ENCODE measurements at places on chromosomes 7 and 10.

DNA sequence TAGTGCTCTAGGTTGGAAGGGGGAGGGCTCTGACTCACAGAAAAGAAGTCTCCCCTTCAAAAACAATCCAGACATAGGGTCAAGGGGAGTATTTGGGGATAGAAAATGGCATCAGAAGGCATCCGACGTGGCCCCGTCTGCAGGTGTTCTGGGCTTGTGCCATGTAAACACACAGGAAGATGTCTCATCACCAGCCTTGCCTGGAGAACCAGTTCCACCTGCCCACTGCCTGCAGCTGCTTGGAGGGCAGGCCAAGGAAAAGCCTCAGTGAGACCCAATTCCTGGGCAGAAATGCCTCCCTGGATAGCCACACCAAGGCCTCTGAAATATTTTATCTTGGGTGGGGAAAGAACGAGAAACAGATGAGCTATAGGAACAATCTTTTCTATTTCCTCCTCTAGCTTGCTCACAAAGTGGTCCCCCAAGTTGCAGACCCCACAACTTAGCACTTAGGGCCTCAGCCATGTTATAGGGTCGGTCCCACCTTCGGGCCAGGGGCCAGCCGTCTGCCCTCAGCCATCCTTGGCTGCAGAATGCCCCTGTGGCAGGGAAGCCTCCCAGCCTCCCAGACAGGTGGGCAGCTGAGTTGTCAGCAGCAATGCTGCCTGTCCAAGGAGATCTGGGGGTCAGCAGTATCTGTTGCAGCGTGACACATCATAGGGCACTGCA, 54.3 kb upstream of the ECHDC3 start:
- DNase-seq, result no peak

DNA sequence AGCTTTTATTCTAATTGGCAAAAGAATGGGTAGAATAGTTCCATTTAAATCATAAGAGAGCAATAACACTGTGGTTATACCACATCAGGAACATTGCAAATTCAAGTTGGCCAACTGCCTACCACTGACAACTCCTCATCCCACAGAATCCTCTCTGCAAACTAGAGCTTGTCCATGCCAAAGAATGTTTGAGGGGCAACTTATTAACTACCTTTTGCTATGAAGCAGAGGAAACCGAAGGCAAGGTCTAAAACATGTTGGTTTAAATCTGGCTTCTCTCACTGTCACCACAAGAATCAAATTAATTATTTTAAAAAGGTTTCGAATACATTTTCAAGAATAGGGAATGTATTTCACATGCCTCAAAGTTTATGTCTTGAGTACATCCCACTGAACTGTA, 36.0 kb downstream of the RHOBTB1 start:
- no peak for DNase-seq

DNA sequence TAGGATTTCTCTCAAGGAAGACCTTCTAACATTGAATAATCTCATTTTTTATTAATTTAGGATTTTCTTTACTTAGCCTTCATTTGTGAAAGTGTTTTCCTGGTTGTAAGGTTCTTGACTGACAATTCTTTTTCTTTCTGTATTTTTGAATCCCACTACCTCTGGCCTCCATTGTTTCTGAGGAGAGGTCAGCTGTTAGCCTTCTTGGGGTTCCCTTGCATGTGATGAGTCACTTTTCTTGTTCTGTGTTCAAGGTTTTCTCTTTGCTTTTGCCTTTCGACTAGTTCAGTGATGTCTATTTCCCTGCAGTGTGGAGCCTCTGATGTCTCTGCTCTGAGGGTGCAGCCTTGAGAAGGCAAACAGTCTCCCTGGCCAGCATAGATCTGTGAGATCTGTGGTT, 304.1 kb upstream of the ZNF32 start:
- no peak for DNase-seq

DNA sequence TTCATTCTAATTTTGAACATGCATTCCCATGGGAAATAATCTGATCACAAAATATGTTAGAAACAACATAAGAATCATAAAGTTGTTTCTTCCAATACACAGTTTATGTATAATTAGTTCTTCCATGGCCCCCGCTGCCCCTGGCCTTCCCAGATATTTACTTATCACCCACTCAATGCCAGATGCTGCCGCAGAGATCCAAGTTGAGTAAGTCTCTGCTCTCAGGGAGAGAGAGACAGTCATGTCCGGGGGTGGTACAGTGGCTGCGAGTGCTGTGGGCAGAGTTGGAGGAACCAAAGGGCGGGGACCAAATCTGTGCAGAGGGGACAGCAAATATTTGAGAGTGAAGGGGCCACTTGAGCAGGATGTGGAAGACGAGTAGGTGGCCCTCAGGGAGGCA, 37.1 kb downstream of the COL26A1 start:
- DNase-seq, result no peak

DNA sequence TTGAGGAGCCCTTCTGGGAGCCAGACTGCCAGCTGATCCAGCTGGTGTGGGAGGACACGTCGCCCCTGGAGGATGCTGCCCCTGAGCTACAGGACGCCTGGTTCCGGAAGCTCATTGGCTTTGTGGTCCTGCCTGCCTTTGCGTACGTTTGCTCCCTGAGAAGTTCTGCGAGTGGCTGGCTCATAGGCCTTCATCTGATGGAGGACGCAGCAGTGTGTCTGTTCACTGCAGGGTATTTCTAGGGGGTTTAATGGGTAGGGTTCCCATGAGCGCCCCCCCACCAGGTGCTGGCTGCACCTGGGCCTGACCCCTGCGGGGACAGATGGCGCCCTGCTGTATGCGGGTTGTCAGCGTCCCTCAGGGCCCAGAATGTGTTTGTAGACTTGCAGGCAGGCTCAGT, 5.0 kb downstream of the PAOX start:
- no peak for DNase-seq

- DNase-seq, result no peak
Measured at GRCh38 chr7:135971366-135971725, 5.8 kb downstream of the MTPN start.

- DNase-seq, result no peak
Measured at GRCh38 chr7:151134743-151135524, 32.6 kb downstream of the GBX1 start.

DNA sequence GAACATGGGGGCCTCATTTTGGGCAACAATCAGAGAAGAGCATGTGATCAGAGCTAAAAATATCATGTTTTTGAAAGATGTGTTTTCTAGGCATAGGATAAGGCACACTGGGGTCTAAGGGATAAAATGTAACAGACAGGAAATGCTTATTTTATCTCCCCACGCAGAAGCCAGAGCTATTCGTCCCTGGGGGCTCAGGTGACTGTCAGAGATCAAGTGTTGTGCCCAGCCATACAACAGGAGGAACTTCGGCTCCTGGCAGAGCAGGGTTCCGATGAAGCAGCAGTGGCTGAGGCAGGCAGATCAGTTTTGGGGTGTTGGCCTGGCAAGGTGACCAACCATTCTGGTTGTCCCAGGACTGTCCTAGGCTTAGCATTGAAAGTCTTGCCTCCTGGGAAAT, 15.2 kb downstream of the NPY start:
- no peak for DNase-seq

GRCh38 chr10:127932521-127933270, 25.8 kb downstream of the PTPRE start:
- DNase-seq, result no peak

- no peak for DNase-seq
Measured at GRCh38 chr7:67359900-67360299, 363.3 kb downstream of the TYW1 start.

DNA sequence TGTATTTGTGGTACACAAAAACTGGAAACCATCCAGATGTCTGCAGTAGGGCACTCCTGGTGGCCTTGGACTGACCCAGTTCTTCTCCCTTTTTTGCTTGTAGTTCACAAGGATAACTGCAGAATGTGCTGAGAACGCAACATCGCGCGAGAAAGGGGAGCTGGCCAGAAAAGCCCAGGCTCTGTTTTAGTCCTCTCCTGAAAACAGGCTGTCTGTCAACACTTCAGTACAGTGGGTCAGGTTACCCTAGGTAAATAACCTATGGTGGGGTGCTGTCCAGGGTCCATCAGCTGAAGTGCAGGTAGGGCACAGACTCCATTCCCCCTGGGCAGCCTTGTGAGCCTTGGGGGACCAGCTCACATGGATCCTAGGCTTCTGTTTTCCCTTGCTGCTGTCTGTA, 495.8 kb downstream of the MDFIC start:
- DNase-seq, result no peak

- no peak for DNase-seq
Measured at GRCh38 chr10:91409069-91409868, 875 bp upstream of the HECTD2 start.

DNA sequence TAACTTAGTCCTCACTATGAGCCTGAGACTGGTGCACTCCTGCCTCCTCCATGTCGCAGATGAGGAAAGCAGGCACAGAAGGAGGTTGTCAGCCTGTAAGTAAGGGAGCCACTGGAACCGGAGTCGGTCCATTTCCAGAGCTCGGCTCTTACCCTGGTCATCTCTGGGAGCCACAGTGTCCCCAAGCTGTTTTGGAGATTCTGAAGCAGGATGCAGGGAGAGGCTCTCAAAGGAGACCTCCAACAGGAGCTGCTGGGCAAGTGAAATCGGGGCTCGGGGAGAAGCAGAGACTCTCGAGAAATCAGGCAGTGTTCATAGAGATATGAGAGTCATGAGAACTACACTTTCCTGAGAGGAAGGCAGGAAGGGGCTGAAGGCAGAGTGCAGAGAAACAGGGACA, 39.0 kb downstream of the VSTM4 start:
- no peak for DNase-seq

- no peak for DNase-seq
Measured at GRCh38 chr10:42790835-42791234, 8.2 kb downstream of the BMS1 start.

DNA sequence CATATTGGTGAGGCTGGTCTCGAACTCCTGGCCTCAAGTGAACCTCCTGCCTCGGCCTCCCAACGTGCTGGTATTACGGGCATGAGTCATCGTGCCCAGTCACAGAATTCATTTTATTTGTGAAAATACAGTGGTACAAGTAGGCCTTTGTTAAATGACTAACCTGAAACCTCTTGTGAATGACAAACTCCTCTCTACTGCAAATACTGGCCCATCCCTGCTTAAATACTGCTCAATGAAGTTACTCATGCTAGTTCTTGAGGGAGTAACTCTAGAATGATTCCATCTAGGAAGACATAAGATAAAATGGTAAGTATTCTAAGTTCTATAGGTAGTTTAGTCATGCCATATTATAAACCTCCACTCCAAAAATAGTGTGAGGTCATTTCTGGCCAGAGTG, 80.7 kb downstream of the UBE2H start:
- no peak for DNase-seq

- DNase-seq, result no peak
Measured at GRCh38 chr10:126373147-126373546, 15.1 kb downstream of the ADAM12 start.

- DNase-seq, result no peak
Measured at GRCh38 chr7:55185321-55185802, 166.5 kb downstream of the EGFR start.

DNA sequence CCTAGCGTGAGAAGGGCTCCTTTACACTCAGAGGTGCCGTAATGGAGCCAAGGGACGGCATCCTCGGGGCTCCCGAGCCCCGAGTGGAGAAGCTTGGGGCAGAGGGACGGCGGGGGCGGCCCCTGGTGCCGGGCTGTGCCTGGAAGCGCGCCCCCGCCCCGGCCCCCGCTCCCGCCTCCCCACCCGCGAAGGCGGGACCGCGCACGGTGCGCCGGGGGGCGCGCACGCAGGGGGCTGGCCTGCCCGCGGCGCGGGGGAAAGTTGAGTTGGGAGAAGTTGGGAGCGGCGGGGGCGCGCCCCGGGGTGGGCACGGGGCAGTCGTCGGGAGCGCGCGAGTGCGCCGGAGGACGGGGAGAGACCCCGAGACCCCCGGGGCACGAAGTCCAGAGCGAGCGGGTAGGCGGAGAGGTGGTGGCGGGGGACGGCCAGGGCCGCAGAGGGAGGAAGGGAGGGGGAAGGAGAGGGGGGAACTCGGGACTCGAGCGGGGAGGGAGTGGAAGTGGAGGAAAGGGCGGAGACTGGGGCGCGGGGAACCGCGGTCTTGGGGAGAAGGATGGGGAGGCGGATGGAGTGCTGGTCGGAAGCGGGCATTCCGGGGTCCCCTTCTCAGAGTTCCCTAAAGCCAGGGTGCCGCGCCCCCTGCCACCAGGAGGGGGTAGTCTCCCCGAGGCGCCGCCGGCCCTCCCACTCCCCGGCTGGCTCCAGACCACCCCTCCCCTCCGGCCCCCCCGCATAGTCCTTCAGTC, at the start of gene SLC4A2:
Gene SLC4A2 (plus strand): TSS at position 223 of the 746 bp plus-strand sequence. CDS start 2,399 bp downstream, outside the sequence.
- DNase-seq, result peak; percentile 65

Measured in stimulated activated CD4-positive, alpha-beta T cell treated with anti-CD3 and anti-CD28 coated beads, Interleukin-2, amount 100 ng/mL, for 4 hours (primary cell).